RPMI8226 (cell line): ENCODE measurements at places on chromosomes 7 and 10.

DNA sequence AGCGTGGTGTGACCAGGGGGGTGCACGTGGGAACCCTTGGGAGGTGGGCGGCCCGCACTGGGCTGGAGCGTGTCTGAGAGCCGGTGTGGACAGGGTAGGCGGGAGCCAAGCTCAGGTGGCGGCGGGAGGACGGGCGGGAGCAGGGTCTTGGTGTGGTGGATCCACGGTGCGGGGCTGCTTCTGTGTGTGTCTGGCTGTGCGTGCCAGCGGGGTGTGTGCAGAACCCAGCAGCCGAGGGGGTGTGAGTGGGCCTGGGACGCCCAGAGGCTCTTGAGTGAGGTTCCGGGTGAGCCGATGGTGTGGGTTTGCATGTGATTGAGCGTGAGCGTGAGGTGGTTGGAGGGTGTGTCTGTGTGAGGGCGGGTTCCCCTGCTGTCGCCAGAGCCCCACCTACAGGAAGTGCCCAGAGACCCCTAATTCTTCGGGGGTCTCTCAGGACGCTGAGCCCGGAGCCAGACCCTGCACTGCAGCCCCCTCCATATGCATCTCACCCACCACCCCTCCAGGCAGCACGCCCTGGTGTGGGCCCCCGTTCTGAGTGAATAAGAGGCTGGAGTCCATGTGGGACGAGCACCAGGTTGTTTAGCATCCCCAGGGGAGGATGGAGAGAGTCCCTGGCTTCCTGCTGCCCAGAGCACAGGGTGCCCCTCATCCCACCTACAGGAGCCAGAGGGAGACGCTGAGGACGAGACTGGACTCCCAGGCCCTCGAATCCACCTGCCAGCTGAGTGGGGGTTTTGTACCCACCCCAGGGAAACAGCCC lies 78.2 kb downstream of the ELFN1 start:
- DNase-seq, result no peak

GRCh38 chr7:55099066-55099820 lies 80.4 kb downstream of the EGFR start:
- no peak for DNase-seq

DNA sequence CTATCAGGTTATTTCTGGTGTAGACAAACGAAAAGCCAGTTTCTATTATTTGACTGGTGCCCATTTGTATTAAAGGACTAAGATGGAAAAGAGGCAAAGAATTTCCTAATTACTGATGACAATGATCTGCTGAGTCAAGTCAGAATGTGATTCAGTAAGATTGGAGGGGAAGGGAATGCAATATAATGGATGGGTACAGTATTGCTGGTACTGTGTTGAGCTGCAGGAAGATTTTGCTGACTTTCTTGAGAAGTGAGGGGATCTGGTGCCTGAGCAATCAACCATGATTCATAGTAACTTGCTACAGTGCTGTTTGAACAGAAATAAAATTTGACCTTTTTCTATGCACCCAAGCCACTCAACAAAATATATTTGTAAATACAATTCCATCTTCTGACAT lies 139.1 kb upstream of the RHEB start:
- no peak for DNase-seq

DNA sequence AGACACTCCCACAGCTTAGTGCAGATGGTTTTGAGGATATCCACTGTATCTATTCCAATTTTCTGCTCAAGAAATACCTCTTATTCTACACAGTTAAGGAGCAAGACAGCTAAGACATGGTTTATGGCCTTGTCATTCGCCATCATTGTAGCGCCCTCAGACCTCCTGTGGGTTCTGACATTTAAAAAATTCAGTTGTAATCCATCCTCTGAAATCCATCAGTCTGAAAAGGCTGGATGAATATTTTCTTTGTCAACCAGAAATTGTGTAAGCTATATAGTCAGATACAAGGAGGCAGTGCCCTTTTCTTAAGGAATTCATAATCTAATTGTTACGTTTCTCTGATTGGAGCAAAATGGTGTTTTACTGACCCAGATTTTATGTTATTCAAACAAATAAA lies 353.6 kb downstream of the GALNT17 start:
- DNase-seq, result no peak

- DNase-seq, result no peak
Measured at GRCh38 chr7:29894256-29894655, 87.9 kb downstream of the WIPF3 start.

DNA sequence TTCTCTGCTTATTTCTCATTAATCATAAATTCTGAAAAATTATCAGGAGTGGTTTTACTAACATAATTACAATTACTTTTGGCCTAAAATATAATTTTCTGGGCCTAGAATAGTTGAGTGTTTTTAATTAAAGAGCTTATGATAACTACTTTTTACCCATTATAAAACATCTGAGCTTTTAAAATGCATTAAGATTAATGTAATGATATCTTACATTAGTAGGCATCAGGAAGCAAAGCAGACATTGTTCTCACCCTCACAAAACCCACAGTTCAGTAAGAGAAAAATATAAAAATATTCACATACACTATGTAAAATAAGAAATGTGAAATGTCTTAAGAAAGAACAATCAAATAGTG lies 443.7 kb upstream of the SEMA3A start:
- no peak for DNase-seq

DNA sequence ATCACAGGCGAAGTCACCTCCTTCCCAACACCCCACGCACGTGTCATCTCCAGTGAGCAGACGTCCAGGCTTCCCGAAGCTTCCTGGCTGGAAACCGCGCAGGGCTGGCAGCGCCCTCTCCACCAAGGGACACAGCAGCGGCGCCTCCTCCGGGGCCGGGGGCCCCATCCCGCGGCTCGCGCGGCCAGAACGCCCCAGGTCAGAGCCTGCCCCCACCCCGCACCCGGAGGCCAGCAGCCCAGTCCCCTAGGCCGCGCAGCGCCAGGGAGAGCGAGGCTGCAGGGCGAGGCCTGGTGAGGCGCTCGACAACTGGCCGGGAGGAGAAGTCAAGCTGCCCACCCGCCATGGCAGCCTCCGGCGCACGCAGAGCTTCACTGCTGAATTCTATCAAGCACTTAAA lies 247.0 kb downstream of the SEMA3D start:
- DNase-seq, result no peak
